ENCODE measurements at places on chromosomes 7 and 10.

GRCh38 chr7:123681561-123681960 is 25.9 kb downstream of the LMOD2 start:
- no peak for DNase-seq
- no peak overlapping the region for H3K4me3 ChIP-seq
- no peaks in the 10 kb centered on the region for H3K27me3 ChIP-seq
- no peak overlapping the region for H3K27ac ChIP-seq
- no peaks in the 10 kb centered on the region for H3K4me1 ChIP-seq
- H3K36me3 ChIP-seq: no peaks in the 10 kb centered on the region

DNA sequence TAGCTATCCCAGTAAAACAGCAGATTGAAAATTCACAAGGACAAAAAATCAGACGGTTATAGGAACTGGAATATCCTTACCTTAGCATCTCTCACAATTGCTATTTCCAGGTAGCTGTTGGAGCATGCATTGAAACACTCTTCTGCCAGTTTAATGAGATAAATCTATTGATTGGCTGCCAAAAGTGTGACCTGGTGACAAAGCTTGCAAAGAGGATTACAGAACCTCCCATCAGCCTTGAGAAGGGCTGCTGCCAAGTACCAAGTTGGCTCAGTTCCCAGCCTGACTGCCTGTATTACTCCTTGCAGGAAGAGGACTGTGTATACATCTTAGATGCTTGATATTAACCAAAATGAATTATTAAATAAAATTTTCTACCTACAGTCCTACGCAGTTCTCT is 5.1 kb downstream of the PRLHR start:
- no peak overlapping the region for H3K27ac ChIP-seq
- peaks cover 13% of the 10 kb centered on the region for H3K27me3 ChIP-seq
- DNase-seq: no peak
- peaks cover 6% of the 10 kb centered on the region for H3K4me1 ChIP-seq

DNA sequence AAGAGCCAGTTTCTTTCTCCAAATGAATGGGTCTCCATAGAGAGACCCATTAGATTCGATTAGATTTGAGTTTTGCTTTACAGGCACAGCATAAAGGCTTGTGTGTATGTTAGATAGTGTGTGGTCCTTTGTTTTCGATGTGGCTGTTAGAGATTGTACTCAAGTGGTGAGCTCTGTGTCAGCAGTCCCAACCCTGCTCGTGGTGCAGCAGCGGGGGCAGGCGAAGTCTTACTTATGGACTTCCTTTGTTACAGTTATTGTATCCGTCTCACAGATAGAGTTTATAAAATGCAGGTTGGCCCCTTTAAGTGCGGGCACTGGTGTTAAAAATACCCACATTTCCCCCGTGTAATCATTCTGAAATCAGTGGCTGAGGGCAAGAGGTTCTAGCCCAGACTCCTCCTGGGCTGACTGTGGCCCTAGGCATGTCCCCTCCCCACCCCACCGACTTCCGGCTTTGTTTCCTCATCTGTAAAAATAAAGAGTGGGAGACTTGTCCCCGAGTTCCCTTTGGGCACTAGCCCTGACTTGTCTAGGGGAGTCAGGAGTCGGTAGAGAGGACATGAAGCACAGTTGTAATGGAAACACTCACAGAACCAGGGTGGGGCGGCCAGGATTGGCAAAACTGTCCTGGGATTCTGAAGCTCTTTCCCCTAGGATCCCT is 28.6 kb downstream of the MTURN start:
- no peaks in the 10 kb centered on the region for H3K27me3 ChIP-seq
- no peaks in the 10 kb centered on the region for H3K36me3 ChIP-seq
- H3K4me3 ChIP-seq: no peak overlapping the region
- peak overlapping the region; percentile 24 for H3K27ac ChIP-seq
- no peaks in the 10 kb centered on the region for H3K4me1 ChIP-seq

DNA sequence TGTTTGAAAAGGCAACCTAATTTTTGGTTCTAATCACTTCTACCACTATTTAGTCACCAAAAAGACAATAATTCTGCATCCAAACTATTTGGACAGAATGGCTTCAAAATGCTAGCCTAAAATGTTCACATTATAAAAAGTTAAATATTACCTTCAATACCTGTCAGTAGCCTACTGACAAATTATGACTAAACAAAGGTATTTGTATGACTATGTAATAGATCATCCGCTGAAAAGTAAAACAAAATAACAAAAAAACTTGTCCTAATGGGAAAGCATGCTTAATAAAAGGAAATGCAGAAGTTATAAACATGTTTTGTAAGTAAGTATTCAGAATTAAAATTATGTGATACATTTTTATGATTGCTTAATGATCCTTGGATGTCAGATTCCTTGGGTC is 36.6 kb downstream of the CD36 start:
- DNase-seq: no peak
- H3K27me3 ChIP-seq: no peaks in the 10 kb centered on the region
- no peak overlapping the region for H3K4me3 ChIP-seq
- no peak overlapping the region for H3K27ac ChIP-seq

- no peaks in the 10 kb centered on the region for H3K27me3 ChIP-seq
- no peaks in the 10 kb centered on the region for H3K36me3 ChIP-seq
- H3K27ac ChIP-seq: no peak overlapping the region
- no peaks in the 10 kb centered on the region for H3K4me1 ChIP-seq
- DNase-seq: no peak
Observed at GRCh38 chr7:79471699-79472098, 18.2 kb upstream of the MAGI2 start.

GRCh38 chr7:19080093-19080492 is 37.3 kb downstream of the TWIST1 start:
- DNase-seq: no peak
- no peaks in the 10 kb centered on the region for H3K4me1 ChIP-seq
- H3K4me3 ChIP-seq: no peak overlapping the region

Data from sigmoid colon (tissue), 7 donors.